ENCODE measurements at places on chromosomes 7 and 10.

DNA sequence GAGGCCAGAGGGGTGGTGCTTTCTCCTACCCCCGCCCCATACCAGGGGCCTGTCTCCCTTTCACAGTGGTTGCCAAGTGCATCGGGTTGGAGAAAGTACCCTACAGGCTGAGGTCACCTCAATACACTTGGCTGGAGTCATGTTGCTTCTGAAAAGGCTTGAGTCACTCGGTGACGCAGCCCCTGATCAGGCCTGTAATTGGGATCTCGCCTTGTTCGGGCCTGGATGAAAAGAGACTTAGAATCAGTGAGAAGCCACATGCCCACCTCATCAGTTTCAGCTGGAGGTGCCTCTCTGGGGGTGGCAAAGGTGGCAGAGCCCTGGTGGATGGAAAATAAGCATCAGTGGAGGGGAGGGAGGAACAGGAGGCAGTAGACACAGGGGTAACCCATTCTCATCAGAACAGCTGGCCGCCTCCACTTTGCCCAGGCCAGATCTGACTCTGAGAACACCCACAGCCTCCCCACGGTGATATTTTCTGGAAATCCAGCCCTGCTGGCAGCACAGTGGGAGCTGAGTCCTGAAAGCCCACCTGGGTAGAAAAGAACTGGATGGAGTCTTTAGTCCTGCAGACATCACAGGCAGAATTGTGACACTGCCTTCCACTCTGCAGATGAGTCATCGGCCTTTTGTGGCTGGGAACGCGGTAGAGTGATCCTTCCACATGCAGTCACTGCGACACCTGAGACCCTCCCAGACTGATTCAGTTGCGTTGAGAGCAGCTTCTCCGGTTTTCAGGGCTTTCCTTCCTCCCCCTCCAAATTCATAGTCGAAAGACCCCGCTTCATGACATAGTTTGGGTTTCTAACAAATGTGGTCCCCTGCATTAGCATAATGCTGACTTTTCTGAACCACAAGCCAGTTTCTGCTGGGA is 108.0 kb downstream of the GRK5 start:
- peak; percentile 74 for DNase-seq

- no peak for DNase-seq
These were observed 37.3 kb downstream of the HBP1 start for GRCh38 chr7:107206136-107206535.

GRCh38 chr10:120451968-120452367 is 5.1 kb upstream of the PLPP4 start:
- no peak for DNase-seq

GRCh38 chr7:118109607-118110006 is 74.4 kb upstream of the LSM8 start:
- no peak for DNase-seq

- no peak for DNase-seq
These were observed 10.2 kb downstream of the VSTM4 start for GRCh38 chr10:49105076-49105475.

- no peak for DNase-seq
These were observed 28.8 kb upstream of the C10orf53 start for GRCh38 chr10:49650724-49651034.

DNA sequence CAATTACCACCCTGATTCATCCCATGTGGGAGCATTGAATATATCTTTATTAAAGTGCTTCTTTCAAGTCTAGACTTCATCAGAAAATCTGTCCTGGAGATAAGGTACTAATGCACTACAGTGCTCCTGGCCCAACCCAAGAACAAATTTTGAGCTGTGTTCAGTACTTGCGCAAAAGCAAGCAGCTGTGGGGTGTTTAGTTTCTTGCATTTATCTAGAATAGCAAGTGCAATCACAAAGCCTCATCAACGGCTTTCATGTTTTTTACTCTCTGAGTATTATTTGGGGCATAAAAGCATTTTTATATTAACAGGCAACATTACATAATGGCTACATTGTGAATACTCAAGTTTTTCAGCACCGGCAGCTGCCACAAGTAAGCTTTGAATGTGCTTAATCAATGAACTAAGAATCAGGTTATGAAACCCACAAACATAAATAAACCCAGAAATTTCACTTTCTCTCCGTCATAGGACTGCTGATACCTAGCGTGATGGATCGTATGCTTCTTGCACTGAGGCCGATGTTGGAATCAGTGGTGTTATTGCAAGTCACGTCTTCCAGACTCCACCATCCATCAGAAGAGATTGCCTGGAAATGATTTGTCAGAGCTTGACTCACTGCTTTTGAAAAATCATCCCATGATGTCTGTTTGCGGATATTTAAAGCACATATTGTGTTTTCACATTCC is 113.1 kb downstream of the CTTNBP2 start:
- no peak for DNase-seq

GRCh38 chr7:36677769-36678437 is 46.4 kb downstream of the AOAH start:
- DNase-seq: peak; percentile 42

DNA sequence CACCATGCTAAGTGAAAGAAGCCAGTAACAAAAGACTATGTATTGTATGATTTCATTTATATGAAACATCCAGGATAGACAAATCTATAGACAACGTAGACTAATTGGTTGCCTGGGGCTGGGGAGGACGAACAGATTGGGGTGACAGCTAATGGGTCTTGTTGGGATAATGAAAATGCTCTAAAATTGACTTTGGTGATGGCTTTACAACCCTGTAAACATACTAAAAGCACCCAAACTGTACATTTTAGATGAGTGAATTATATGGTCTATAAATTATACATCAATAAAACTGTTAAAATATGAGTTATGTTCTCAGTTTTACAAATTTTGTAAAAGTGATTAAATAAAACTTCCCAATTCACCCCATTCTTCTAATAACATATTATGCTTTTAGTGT is 261.5 kb downstream of the ELMO1 start:
- DNase-seq: no peak

GRCh38 chr10:69361303-69361614 is 55.5 kb downstream of the TACR2 start:
- no peak for DNase-seq

DNA sequence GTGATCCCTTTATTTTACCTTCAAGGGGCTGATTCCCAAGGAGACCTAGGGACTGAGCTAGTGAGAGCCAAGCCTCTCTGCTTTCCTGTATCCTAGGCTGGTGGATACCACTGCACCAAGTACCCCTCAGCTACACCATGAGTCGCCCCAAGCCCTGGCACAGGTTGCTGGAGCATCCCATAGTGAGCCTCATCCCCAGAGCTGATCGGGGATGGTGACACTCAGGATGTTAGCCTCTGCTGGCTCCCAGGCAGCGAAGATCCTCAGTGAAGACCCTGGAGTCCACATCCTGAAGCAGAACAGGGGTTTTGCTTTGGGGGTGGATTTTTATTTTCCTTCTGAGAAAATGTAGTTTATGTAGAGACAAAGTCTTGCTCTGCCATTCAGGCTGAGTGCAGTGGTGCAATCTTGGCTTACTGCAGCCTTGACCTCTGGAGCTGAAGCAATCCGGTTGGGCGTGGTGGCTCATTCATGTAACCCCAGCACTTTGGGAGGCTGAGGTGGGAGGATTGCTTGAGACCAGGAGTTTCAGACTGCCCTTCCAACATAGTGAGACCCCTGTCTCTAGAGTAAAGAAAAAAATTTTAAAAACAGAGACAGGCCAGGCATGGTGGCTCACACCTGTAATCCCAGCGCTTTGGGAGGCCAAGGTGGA is 12.5 kb upstream of the ZNF212 start:
- no peak for DNase-seq

GRCh38 chr10:60209874-60210570 is 179.7 kb downstream of the ANK3 start:
- DNase-seq: no peak

- no peak for DNase-seq
These were observed 1.6 kb downstream of the WEE2 start for GRCh38 chr7:141709749-141710148.

GRCh38 chr7:139047970-139048369 is 12.1 kb upstream of the ZC3HAV1L start:
- DNase-seq: no peak

DNA sequence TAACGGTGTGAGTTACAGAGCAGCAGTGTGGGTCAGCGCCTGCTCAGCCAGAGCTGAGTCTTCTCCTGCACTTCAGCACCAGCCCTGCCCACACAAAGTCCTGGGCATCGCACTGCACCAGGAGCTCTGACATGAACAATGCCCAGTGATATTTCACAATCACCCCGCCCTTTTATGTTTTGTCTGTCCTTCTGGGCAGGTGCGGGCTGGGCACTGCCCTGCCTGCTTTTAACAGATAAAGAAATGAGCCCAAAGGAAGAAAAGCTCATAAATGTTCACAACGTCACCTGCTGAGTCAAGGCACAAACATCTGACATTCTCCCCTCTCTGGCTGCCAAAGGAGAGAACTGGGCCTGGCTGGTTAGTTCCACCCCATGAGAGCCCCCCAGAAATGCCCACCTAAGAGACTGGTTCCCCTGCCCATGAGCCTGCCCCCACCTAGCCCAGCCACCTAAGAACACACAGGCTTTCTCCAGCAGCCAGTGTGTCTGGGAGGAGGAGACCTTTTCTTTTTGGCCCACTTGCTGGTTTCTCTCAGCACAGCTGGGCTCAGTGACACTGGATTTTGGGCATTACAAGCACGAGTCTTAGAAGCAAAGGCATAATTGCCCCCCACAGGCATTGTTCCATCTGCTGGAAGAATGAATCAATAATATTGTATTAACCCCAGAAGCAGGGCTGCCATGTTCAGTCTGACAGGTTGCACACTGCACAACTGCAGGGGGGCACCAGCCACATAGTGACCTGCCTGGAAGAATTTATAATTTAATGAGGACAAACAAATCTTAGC is 22.3 kb downstream of the CALML3 start:
- no peak for DNase-seq
